ENCODE measurements at places on chromosomes 16 and 17. TPM values are rescaled to one million over a fixed set of nuclear protein-coding genes. Genes with fewer than 3 reads are reported as not detected.

GRCh38 chr17:6160911-6161855 is 91.0 kb downstream of the WSCD1 start:
- H3K4me1 ChIP-seq, result no peaks in the 10 kb centered on the region
- no peak overlapping the region for H3K4me3 ChIP-seq
- H3K36me3 ChIP-seq, result no peaks in the 10 kb centered on the region
- DNase-seq, result no peak

ATPAF2 gene
- total RNA-seq, result 43.4 TPM

G6PC1 gene
- total RNA-seq, result not detected

DNA sequence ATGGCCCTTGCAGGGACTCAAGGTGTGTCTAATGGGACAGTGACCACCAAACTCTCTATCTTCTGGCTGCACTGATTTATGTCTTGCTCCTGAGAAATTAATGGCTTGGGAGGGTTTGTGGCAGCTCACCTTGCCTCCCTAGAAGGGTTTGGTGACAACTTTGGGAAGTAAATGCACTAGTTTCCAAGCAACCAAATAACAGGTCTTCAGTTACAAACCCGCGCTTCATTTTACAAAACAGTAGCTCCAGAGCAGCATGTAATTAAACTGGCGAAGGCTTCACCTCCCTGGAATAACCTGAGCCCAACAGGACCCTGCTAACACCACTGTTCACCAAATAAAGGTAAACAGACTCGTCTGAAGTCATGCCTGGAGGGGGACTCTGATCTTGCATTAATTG is 318.3 kb downstream of the SLC39A11 start:
- H3K27ac ChIP-seq, result no peak overlapping the region
- H3K27me3 ChIP-seq, result no peaks in the 10 kb centered on the region
- H3K4me3 ChIP-seq, result no peak overlapping the region
- no peak for DNase-seq
- no peaks in the 10 kb centered on the region for H3K4me1 ChIP-seq

DNA sequence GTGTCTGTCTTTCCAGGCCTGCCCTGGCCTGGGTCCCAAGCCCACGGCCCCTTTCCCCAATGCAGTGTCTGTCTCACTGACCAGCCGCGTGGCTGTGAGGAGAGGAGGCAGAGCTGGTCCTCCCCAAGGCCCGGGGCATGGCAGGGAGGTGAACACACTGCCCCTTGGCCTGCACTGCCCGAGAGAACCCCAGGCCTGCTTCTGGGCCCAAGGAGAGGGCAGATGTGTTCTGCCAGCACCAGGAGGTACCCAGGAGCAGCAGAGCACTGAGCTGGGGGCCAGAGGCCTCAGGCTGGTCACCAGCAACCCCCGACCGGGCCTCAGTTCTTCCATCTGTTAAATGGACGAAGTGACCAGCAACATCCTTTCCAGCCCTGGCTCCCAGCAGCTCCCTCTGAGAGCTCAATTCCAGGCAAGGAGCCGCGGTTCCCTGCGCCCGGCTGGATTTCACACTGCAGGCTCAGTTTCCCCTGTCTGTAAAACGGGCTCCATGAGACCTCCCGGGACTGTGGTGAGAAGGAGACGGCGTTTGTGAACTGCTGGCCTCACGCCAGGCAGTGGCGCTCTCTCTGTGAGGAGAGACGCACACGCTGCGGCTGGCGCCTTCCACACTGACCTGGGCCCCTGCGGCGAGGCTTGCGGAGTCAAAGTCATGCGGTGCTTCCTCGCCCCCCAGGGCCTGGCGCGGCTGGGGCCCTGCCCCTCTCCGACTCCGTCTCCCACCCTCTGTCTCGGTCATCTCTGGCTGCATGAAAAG is 8.1 kb upstream of the ZFPM1 start:
- no peaks in the 10 kb centered on the region for H3K36me3 ChIP-seq
- DNase-seq, result no peak
- peaks cover 18% of the 10 kb centered on the region for H3K4me1 ChIP-seq
- no peak overlapping the region for H3K27ac ChIP-seq
- no peaks in the 10 kb centered on the region for H3K27me3 ChIP-seq

DNA sequence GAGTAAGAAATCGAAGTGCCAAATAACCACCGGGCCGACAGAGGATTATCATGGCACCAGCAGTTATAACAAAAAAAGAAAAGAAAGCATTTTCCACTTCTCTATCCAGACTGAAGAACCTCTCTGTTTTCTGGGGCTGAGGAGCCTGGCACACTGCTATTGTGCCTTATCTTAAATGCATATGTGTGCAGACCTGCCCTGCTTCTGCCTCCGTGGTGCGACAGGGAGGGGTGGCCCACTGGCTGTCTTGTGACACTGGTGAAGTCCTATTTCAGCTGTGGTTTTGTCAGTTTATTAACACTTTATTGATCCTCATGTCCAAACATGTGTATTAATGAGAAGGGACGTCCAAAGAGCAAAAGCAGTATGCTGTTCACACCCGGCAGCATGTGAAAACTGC is 55.4 kb downstream of the CDK5R1 start:
- H3K27me3 ChIP-seq, result no peaks in the 10 kb centered on the region
- H3K4me1 ChIP-seq, result no peaks in the 10 kb centered on the region
- no peak overlapping the region for H3K4me3 ChIP-seq
- no peak overlapping the region for H3K27ac ChIP-seq
- no peaks in the 10 kb centered on the region for H3K36me3 ChIP-seq

DNA sequence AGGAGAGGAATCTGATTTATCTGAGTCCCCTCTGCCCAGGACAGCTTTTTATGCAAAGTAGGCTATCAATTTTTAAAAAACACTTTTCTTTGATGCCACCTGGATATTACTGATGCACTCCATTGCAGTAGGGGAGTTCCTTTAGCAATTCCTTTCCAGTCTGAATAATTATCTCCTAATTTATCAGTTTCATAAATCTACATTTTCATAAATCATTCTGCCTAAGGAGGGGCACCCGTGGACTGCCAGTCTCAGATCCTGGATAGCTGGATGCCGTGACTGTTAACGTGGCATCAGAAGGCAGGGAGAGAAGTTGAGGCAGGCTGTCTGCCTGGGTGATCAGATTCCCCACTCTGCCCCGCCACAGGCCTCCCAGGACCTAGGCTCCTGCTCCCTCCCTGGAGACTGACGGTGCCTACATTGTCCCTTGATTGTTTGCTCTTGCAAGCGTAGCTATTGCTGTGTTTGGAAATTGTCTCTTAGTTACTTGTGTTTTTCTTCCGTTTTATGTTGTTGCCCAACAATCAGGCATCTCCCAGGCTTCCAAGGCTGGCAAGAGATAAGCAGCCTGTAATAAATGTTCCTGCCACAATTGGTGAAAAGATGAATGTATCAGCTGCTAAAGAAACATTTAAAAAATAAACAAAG is 75.2 kb downstream of the KATNIP start:
- H3K36me3 ChIP-seq, result no peaks in the 10 kb centered on the region
- no peak for DNase-seq
- H3K4me1 ChIP-seq, result no peaks in the 10 kb centered on the region
- H3K27me3 ChIP-seq, result no peaks in the 10 kb centered on the region
- H3K4me3 ChIP-seq, result no peak overlapping the region

DNA sequence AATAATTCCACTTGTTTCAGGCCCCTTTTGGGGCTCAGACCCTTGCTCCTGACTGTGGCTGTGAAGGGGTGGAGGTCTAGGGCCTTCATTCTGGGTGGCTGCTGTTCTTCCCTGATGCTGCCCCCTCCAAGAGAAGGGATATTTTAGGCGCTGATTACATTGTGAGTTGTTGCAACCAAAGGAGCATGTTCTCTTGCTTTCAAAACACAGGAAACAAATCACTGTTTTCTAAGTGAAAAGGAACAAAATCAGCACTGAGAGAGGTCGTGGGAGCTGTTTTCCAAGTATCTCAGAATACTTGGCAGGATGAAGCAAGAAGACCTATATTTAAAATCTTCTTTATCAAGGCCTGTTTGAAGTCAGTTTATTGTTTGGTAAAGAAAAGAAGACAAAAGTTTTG is 25.3 kb upstream of the SEC14L1 start:
- H3K27me3 ChIP-seq, result no peaks in the 10 kb centered on the region
- no peaks in the 10 kb centered on the region for H3K36me3 ChIP-seq
- H3K27ac ChIP-seq, result no peak overlapping the region
- DNase-seq, result no peak
- H3K4me3 ChIP-seq, result no peak overlapping the region
